ENCODE measurements at places on chromosomes 4 and X.
A peak's percentile ranks its signal among the peaks of the same experiment; 100 is the strongest.

GRCh38 chr4:182394181-182394580 is 151.0 kb downstream of the TENM3 start:
- DNase-seq: no peak

- peak; percentile 18 for DNase-seq
Measured at GRCh38 chrX:86148024-86148511, at the start of gene DACH2. Gene DACH2 (plus strand): TSS chrX:86148451.

DNA sequence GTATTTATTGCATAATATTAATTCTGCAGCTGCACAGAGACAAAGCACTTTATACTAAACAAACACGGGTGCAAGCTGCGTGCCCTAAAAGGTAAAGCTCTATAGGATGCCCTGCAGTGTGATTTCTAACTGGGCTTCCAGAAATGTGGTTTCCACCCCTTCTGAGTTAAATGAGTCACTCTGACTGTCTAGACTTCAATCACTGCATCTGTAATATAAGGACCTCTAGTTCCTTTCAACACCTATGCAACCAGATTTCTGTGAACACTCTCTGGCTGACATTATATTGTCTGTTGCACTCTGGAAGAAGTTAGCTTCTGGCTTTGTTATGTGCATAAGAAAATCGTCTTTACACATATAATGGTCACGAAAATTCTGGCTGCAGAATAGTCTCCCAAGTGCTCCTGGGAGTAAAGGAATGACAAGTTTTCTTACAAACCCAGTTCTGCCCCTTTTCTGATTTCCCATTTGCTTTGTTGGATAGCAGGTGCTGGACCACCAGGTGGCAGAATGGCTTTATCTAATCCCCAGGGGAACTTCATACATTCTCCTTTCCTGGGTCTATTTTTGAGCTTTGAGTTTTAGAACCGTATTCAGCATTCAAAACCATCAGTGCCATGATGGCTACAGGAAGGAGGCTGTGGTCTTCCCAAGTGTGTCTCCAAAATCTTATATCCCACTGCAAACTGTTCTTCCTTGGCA is 842.2 kb downstream of the STIM2 start:
- DNase-seq: no peak

GRCh38 chrX:48490661-48491060 is 14.7 kb downstream of the FTSJ1 start:
- no peak for DNase-seq

DNA sequence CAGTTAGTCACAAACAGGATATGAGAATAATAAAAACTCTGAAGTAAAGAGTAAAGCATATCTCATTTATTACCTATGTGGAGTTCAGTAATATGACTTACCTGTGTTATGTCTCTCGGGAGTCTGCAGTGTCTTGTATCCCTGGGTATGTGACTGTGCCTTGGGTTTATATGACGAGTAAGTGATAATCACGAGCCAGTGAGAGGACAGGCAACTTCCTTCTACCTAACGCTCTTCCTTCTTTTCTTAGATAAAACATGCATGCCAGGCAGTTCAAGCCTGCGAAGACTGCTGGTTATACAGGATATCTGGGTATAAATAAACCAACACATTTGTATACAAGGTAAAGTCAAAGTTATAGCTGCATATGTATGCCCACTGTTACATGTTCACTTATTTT is at the start of gene HPGDS:
HPGDS (minus strand) TSS at position 143 of the 400 bp plus-strand sequence. CDS start 8,207 bp downstream, outside the sequence.
- no peak for DNase-seq

DNA sequence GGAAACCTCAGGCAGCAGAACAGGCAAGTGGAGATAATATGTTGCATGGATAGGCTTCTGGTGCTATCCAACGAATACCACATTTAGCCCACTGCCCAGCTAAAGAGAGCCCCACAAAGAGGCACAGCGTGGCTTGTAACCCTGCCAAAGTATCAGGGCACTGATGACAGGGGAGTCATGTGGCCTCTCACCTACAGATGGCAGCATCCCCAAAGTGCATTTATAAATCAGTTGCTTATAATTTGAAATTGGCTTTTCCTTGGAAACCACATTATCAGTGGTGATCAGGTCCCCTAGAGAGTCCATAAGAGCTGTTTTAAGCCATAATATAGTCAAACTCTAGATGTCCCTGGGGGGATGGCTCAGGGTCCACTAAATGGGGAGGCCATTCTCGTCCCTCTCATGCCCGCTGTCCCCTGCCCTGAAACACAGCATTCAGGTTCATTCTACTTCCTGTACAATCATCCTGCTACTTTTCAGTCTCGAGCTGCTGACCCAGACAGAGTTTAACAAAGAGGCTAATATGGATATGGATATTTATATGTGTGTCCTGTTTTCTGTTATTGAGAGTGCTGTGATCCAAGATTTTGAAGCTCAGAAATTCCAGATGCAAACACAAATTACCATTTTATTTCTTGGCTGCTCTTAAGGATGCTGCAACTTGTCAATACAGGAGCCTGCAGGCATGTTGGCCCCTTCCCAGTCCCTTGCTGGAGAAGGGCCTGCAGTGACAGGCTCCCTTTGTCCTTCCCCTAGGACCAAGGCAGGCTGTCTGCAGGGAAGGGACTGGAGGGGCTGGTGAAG is 28.5 kb downstream of the SRPX start:
- DNase-seq: no peak

DNA sequence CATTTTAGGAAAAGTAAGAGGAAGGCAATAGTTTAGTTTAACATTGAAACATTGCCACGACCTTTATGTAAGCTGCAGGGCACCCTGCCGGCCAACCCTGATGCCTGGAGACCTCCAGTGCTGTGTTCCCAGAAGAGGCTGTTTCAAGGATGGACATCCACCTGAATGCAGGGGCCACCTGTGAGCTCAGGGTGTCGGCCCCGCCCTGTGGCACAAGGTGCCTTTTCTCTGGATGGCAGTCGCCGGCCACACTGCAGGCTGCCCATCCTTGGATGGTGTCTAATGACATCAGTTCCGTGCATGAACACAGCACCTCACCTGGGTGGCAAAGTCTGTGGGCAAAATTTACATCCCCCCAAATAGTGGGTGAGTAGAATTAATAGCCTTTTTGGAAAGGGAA is 180.0 kb downstream of the AFAP1 start:
- DNase-seq: no peak

GRCh38 chrX:78527818-78528217 is 131.3 kb downstream of the RTL3 start:
- no peak for DNase-seq

DNA sequence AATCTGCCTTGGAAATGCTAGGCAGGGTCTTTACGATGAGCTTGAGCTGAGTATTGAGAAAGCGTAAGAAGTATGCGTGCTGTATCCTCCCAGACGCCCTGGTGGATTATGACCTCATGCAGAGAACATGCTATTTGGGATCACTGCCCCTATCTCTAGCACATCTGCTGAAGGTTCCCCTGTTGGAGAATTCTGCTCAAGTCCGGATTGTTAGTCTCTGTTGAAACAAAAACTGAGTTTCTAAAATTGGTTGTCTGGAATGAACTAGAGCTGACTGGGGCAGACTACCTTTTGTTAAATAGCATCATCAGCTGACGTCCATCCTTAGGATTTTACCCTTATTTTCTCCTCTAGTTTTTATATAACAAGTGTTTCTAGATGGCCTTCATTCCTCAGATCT is 7.5 kb downstream of the FHDC1 start:
- no peak for DNase-seq
